Central memory CD4-positive, alpha-beta T cell (primary cell): ENCODE measurements at places on chromosomes 2 and 18.

- no peak for DNase-seq
Measured at GRCh38 chr2:241558532-241559322, at the start of gene BOK. TSS of gene BOK (plus strand) at chr2:241558745. CDS start at chr2:241559484, 739 bp downstream.

GRCh38 chr2:221570321-221570935, 1.7 kb downstream of the EPHA4 start:
- peak; percentile 21 for DNase-seq

- DNase-seq = no peak
Measured at GRCh38 chr18:34297287-34297686, 72.6 kb upstream of the NOL4 start.

- DNase-seq = no peak
Measured at GRCh38 chr2:18797133-18797845, 207.9 kb upstream of the NT5C1B start.

DNA sequence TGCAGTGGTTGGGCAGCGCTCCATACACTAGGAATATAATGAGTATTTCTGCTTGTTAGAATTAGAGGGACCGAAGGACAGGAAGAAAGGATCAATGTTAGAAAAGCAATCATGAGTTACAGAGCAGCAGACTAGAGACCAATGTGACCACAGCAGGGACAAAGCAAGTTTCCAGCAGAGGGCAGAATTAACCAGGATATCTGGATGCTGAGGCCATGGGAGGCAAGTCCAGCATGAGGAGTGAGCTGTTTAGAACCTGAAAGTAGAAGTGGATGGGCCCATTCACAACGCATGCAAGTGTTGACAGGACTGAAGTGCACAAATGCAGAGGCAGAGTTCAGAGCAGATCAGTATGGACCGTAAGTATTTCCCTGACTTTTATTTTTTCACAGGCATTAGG, 910.4 kb upstream of the GYPC start:
- DNase-seq = no peak

- DNase-seq = no peak
Measured at GRCh38 chr2:99285526-99285925, 15.5 kb downstream of the LYG1 start.

GRCh38 chr2:62687636-62688035, 17.9 kb upstream of the EHBP1 start:
- no peak for DNase-seq

- DNase-seq = no peak
Measured at GRCh38 chr18:27704736-27705361, 472.1 kb downstream of the CDH2 start.

GRCh38 chr2:40511661-40512213, 59.8 kb upstream of the SLC8A1 start:
- DNase-seq = no peak

DNA sequence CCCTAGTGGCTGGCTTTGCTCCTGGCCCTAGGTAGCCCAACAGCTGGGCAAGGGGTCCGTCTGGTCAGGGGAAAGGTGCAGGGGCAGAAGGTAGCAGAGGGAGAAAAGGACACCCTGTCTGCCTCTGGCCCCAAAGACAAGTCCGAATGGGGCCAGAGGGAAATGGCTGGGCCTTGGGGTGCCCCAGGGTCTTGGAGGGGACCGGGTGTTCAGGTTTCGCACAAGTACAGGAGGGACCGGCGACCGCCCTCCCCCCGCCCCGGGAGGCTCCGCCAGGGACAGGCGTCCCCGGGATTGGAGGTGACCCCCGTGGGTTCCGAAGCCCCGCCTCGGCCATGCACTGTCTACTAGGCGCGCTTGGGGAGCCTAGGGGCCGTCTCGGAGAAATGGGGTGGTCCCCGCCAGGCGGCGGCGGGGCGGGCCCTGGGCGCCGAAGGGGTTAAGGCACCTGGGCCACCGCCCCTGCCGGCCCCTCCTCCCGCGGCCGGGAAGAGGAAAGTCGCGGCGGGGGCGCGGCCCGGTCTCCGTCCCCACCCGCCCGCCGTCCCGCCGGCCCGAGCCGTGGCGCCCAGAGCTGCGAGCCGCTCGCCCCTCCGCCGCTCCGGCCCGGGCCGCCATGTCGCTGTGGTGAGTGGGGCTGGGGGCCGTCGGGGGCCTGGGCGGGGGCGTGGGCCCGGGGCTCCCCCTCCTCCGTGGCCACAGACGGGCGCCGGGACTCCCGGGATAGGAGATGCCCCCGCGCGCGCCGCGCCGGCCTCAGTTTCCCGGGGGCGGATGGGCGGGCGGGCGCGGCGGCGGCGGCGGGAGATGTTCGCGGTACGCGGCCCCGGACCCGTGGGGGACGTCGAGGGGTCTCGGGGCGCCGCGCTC, at the start of gene B3GNT7:
Gene B3GNT7 (plus strand): TSS at position 523 of the 870 bp plus-strand sequence. CDS start 94 bp downstream, at position 617.
- DNase-seq = no peak

DNA sequence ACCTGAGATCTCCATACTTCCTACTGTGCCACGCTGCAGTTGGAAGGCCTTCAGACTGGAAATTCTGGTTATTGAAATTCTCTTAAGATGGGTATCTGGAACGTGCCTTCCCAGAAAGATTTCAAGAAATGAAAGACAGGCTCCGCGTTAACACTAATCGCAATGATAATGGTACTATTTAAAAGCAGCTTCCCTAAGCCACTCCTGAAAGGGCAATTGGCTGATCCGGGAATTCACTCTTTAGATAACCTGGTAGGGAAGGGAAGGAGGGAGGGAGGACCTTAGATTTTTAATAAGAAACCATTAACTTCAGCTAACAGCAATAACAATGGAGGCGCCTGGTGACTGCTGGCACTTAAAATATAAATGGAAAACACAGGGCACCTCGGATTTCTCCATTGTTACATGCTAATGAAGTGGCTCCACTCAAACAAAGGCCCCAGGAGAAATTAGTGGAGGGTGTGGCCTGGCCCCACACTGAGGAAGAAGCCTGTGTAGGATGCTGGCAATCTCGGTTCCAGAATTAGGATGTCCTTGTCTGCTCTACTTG, 22.5 kb upstream of the MTA3 start:
- no peak for DNase-seq

DNA sequence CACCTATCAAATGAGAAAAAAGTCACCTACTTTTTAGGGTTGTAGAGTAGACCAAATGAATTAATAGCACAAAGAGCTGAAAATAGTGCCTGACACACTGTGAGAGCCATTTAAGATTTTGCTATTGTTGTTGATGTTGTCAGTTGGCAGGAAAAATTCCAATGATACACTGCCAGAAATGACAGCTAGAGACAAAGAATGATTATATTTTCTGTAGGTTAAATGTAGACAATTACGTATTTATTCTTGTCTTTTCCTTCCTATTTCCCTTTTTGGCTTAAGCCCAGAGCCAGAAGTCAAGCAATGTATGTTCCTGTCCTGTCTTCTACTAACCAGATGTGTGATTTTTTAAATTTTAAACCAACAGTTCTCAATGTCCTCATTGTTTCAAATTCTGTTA, 17.2 kb downstream of the NRXN1 start:
- DNase-seq = no peak

- DNase-seq = no peak
Measured at GRCh38 chr2:174802459-174802858, 38.2 kb upstream of the CHRNA1 start.

DNA sequence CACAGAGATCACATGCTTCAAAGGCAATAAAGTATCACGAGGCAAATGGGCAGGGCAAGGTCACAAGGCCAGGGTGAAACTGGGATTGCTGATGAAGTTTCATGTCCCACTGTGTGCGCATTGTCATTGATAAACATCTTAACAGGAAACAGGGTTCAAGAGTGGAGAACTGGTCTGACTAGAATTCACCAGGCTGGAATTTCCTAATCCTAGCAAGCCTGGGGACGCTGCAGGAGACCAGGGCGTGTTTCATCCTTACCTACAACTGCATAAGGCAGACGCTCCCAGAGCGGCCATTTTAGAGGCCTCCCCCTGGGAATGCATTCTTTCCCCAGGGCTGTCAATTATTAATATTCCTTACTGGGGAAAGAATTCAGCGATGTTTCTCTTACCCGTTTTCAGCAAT, 33.2 kb downstream of the PTPN4 start:
- no peak for DNase-seq

DNA sequence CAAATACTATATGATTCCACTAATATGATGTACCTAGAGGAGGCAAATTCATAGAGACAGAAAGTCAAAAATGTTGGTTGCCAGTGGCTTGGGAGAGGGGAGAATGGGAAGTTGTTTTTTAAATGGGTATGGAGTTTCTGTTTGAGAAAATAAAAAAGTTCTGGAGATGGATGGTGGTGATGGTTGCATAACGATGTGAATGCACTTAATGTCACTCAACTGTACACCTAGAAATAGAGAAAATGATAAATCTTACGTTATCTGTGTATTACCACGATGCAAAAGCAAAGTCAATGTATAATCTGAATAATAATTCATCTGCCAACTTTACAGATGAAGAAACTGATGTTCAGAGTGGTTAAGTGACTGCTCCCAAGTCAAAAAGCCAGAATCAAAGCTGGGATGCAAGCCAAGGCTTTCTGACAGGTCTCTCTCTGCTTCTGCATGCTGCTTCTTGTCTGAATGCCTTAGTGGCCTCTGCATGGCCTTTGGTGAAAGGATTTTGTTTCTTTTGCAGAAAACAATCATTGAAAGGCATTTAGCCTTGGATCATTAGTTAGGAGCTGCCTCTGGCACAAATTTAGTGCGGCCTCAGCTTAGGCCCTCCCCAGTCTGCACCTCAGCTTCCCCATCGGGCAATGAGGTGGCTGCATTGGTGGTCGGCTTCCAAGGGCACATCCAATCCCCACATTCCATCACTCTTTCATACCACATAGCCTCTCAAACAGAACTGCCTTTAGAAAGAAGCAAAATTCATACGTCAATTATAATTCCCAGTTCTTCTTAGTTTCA, 46.5 kb upstream of the MYCN start:
- no peak for DNase-seq
